Endothelial cell (in vitro differentiated cells): ENCODE measurements at places on chromosomes 11 and 22.

GRCh38 chr11:59079086-59079485 is 7.0 kb upstream of the GLYATL1B start:
- DNase-seq: no peak

- DNase-seq: no peak
Measured at GRCh38 chr11:57588046-57588710, 9.3 kb upstream of the SERPING1 start.

GRCh38 chr11:65900899-65901180 is 652 bp upstream of the FOSL1 start:
- DNase-seq: no peak

GRCh38 chr11:12045914-12046635 is 37.6 kb upstream of the DKK3 start:
- no peak for DNase-seq

DNA sequence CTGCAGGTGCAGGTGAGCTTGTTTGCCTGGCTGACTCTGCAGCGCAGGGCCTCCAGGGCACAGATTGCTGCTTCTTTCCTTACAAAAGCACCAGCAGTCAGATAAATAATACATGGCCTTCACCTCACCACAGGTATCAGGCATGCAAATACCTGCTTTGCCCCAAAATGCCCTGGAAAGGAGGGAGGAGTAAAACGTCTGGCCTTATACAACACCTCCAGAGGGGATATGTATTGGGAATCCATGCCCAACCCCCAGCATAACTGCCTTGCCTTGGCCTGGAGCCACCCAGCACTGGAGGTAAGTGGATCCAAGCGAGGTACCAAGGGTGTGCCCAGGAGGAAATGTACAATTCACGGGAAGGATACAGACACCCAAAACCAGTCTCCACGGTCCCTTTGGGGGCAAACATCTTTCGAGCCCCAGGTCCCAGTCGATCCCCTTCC is 860 bp downstream of the TMEM184B start:
- DNase-seq: no peak

GRCh38 chr11:73759610-73760134 is 1.2 kb downstream of the RAB6A start:
- DNase-seq: no peak

- DNase-seq: no peak
Measured at GRCh38 chr11:130515829-130516553, 67.5 kb downstream of the ADAMTS15 start.

GRCh38 chr22:24514241-24515026 is 19.3 kb downstream of the UPB1 start:
- DNase-seq: no peak

- no peak for DNase-seq
Measured at GRCh38 chr11:56990702-56991101, 2.0 kb downstream of the OR5AK2 start.

- no peak for DNase-seq
Measured at GRCh38 chr11:112178936-112179335, 3.6 kb downstream of the BCO2 start.

DNA sequence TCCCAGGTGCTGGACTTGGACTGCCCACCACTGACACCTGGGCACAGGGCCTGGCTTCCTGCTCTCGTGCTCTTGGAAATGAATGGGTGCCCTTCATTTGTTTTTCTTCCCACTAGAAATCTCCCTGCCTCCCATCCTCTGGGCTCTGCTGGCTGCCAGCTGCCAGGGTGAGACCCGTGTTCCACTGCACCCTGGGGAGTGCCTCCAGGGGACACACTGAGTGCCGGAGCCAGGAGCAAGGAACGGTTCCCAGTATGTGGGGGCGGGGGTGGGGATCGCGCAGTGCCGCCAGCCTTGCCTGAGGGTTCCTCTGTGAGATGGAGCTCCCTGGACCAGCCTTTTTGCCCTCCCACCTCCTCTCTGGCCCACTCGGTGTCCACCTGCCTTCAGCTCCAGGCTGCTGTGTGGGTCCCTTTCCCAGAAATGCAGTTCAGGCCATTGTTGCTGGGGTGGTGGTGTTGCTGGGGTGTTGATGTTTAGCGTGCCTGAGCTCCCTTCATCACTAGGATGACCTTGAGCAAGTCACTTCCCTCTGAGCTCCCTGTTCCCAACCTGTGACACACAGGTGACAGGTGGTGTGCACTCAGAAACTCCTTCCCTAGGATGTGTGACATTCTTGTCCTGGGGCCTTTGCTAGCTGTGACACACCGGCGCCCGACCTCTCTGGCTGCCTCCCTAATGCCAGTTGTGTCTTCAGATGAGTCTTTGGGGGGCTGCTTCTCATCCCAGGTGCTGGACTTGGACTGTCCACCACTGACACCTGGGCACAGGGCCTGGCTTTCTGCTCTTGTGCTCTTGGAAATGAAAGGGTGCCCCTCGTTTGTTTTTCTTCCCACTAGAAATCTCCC is 72.1 kb downstream of the MED15 start:
- no peak for DNase-seq

DNA sequence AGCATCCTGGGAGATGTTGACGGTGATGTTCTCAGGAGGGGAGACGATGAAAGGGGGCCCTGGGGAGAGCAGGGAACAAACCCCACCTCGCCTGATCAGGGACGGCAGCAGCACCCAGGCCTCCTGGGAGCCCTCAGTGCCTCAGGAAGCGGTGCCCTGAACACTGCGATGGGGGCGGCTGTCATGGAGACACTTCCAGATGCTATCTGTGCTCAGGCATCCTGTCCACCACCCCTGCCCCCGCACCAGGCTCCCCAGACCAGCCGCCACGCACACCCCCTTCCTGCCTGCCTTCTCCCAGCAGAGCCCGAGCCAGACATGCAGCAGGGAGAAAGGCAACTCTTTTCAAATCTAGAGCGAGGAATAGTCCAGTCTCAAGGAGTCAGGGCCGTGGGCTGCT is 20.6 kb downstream of the IGSF9B start:
- no peak for DNase-seq

DNA sequence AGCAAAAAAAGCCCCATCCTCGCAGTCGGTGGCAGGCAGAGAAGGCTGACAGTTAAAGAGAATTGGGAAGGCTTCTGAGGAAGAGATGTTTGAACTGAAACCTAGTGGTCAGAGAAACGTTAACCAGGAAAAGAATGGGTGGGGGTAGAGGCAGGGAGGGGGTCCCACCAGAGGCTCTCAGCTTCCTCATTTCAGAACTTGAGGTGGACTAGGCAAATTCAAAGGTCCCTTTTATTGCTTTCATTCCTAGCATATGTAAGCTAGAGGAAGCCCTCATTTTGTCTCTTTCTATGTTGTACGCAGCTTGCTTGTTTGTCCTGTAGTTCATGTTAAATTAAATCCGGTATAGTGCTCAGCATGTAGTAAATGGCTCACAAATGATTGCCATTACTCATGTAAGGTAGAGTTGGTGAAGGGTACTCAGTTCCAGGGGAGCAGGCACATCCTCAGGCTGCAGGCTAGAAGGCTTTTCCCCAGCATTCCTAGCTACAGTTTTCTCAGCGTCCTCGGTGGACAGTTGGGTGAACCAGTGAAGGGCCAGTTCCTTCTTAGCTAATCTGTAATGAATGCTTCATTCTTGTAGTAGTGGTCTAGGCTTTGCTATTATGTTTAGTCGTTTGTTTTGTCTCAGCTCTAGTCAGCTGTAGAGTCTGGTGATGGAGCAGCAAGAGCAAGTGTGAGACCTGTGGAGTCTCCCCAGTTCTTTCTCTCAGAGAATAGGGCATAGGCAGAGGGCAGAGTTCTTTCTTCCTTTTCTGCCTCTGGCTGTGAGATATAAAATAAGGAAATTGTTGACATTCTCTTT is 58.6 kb downstream of the UVRAG start:
- no peak for DNase-seq

- DNase-seq: no peak
Measured at GRCh38 chr11:84419616-84420015, 1133.4 kb upstream of the CCDC90B start.

GRCh38 chr22:35638001-35638400 is 10.2 kb upstream of the APOL6 start:
- no peak for DNase-seq

GRCh38 chr11:119924017-119924416 is 195.0 kb upstream of the NECTIN1 start:
- DNase-seq: no peak

DNA sequence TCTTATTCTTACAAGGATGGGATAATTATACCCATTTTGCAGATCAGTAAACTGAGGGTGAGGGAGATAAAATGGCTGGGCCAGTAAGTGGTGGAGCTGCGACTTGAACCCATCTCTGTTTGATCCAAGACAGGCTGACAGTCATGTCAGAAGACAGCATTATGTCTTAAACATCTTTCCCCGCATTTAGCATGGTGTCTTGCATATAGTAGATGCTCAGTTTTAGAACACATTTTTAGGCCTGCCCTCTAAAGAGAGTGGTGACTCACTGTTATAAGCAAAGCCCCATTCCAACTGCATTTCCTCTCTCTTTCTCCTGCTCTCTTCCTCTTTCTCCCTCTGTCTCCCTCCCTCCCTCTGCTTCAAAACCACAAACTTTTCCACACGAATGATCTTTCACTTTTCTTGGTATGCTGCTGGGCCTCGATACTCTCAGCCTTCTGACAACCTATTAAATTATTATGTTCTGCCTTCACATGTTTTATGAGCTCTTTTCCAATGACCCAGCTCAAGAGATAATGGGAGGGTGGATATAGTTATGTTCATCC is 25.2 kb downstream of the CWC15 start:
- no peak for DNase-seq

DNA sequence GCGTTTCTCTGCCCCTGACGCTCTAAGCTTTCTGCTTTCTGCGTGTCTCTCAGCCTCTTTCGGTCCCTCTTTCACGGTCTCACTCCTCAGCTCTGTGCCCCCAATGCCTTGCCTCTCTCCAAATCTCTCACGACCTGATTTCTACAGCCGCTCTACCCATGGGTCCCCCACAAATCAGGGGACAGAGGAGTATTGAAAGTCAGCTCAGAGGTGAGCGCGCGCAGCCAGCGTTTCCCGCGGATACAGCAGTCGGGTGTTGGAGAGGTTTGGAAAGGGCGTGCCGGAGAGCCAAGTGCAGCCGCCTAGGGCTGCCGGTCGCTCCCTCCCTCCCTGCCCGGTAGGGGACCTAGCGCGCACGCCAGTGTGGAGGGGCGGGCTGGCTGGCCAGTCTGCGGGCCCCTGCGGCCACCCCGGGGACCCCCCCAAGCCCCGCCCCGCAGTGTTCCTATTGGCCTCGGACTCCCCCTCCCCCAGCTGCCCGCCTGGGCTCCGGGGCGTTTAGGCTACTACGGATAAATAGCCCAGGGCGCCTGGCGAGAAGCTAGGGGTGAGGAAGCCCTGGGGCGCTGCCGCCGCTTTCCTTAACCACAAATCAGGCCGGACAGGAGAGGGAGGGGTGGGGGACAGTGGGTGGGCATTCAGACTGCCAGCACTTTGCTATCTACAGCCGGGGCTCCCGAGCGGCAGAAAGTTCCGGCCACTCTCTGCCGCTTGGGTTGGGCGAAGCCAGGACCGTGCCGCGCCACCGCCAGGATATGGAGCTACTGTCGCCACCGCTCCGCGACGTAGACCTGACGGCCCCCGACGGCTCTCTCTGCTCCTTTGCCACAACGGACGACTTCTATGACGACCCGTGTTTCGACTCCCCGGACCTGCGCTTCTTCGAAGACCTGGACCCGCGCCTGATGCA is at the start of gene MYOD1:
Gene MYOD1 (plus strand): TSS at position 544 of the 910 bp plus-strand sequence. CDS start 212 bp downstream, at position 756.
- no peak for DNase-seq

- DNase-seq: no peak
Measured at GRCh38 chr11:70312401-70313357, 42.2 kb downstream of the PPFIA1 start.
